CD4-positive, alpha-beta T cell (primary cell): ENCODE measurements at places on chromosomes 4 and X.

- no peak for DNase-seq
These were observed 37.0 kb upstream of the IBSP start for GRCh38 chr4:87762311-87762710.

GRCh38 chr4:48124870-48125269, 9.2 kb downstream of the TXK start:
- no peak for DNase-seq

DNA sequence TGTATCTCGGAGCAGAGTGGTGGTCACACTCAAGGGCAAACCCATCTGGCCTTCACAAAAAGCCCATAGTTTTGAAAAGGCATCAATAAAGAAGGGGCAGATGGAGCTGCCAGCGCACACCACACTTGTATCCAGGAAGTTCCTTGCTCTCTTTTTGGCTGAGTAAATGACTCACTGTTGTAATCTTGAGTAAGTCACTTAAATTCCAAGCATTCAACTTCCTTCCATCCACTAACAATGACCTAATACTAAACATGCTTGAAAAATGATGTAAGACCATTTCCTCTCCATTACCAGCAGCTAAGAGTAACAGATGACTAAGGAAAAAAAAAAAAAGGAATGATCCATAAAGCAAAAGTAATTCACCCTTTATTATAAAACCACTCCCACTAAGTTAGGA, 32.4 kb upstream of the MYOZ2 start:
- DNase-seq, result no peak

DNA sequence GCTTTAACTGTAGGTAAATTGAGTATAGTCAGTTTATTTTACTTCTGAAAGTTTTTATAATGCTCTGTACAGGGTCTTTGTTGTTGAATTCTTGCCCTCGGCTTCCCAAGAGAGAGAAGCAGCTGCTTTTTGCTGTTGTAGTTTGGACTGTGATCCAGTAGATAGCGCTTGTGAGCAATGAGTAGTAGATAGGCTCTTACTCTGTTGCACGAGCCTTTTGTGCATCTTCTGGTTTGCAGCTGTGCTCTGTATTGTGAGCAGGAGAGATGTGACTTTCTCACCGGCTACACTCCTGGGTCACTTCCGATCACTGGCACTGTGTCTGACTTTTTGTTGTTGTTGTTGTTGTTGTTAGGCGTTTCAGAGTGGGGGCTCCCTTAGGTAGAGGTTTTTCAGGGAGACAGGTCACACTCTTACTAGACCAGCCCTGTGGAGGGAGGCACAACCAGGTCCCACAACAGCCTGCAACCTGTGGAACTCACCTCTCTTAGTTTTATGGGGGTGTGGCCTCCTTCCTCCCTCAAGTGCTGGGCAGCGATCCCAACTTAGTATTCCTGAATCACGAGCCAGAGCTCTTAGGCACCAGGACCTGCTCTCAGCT, 822.1 kb upstream of the GALNTL6 start:
- no peak for DNase-seq

- no peak for DNase-seq
These were observed 4.9 kb downstream of the ZNF275 start for GRCh38 chrX:153338836-153339235.
